Pancreas (tissue), 10 donors: ENCODE measurements at places on chromosomes 6 and 20. TPM values are rescaled to one million over a fixed set of nuclear protein-coding genes. Genes with fewer than 3 reads are reported as not detected.

GRCh38 chr6:44733126-44733525 lies 345.6 kb downstream of the CDC5L start:
- no peaks in the 10 kb centered on the region for H3K27me3 ChIP-seq
- DNase-seq: no peak
- H3K4me1 ChIP-seq: no peaks in the 10 kb centered on the region
- H3K27ac ChIP-seq: no peak overlapping the region

GRCh38 chr20:15251171-15251570 lies 913.8 kb upstream of the FLRT3 start:
- H3K4me1 ChIP-seq: no peaks in the 10 kb centered on the region
- H3K36me3 ChIP-seq: no peaks in the 10 kb centered on the region
- H3K4me3 ChIP-seq: no peak overlapping the region

DNA sequence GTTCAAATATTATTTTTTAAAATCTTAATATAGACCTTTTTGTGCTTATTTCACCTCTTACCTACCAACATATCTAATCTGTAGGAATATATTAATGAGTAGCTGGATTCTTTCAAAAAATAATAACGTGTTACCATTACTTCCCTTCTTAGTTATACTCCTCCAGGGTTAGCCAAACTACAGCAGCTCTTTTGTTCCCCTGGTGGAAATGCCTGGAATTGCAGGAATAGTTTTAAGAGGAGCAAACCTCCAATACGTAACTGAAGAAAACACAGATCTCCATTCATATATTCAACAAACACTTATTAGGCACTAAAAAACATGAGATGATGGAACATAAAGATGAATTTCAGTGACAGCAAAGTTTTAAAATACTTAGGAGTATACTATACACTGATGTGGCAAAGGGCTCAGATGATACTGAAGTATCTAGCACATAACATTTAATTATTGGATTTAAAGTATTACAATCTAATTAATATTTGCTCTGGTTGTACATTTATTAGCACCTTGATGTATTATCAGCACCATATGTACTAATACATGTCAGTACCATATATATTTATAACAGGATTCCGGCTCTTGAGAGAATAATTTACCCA lies 78.3 kb downstream of the TBX18 start:
- no peak overlapping the region for H3K4me3 ChIP-seq
- H3K4me1 ChIP-seq: no peaks in the 10 kb centered on the region

- no peak overlapping the region for H3K27ac ChIP-seq
- no peaks in the 10 kb centered on the region for H3K27me3 ChIP-seq
- no peak for DNase-seq
- peaks cover 9% of the 10 kb centered on the region for H3K4me1 ChIP-seq
- H3K4me3 ChIP-seq: no peak overlapping the region
- H3K36me3 ChIP-seq: no peaks in the 10 kb centered on the region
These were observed 4.0 kb downstream of the FAM83D start for GRCh38 chr20:38930242-38930569.

GRCh38 chr20:50472693-50473664 lies 37.2 kb upstream of the PTPN1 start:
- no peaks in the 10 kb centered on the region for H3K36me3 ChIP-seq
- H3K4me3 ChIP-seq: no peak overlapping the region
- no peak for DNase-seq
- no peaks in the 10 kb centered on the region for H3K4me1 ChIP-seq

- no peak for DNase-seq
- H3K4me3 ChIP-seq: no peak overlapping the region
- no peaks in the 10 kb centered on the region for H3K27me3 ChIP-seq
- peaks cover 35% of the 10 kb centered on the region for H3K4me1 ChIP-seq
These were observed 5.3 kb downstream of the ARHGAP18 start for GRCh38 chr6:129704708-129705107.

- DNase-seq: no peak
- no peaks in the 10 kb centered on the region for H3K27me3 ChIP-seq
- H3K4me1 ChIP-seq: no peaks in the 10 kb centered on the region
- no peak overlapping the region for H3K27ac ChIP-seq
These were observed 194.6 kb downstream of the ZNF217 start for GRCh38 chr20:53399083-53399482.

DNA sequence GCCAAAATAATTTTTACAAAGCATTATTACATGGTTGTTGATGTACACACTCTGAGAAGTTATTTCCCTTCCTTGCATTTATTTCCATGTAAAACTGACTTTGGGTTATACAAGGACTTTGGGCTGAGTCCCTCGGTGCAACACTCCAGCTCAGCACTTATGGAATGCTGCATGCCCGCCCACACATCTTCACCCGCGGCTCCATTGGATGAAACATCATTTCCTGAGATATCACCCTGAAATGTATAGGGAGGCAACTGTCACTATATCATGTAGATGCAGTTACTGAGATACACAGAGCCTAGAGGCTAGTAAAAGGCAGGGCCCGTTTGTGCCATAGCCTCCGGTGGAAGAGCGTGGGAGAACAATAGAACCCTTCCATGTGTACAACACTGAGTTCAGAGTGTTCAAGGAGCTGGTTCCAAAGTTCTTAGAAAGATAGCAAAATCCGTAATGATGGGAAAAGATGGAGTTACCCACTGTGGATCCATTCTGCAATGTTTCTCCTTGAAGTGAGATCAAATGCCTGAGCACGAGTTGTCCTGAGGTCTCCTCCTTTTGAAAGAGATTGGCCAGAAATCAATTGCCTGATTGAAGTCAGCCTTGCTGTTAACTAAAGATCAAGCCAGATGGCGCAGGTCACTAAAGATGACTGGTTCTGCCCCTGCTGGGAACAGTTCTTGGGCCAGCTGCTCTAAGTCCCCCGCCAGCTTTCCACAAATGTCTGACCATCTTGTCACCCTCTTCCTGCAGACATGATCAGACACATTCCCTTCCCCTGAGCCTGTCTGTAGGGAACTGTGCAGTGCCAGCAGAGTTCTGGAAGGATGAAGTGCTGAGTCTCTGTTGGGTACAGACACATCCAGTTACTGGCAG lies 100.9 kb upstream of the IYD start:
- H3K36me3 ChIP-seq: no peaks in the 10 kb centered on the region
- H3K4me1 ChIP-seq: no peaks in the 10 kb centered on the region
- no peak for DNase-seq
- no peak overlapping the region for H3K27ac ChIP-seq

GRCh38 chr6:218153-219018 lies 73.9 kb upstream of the DUSP22 start:
- no peaks in the 10 kb centered on the region for H3K27me3 ChIP-seq
- no peak for DNase-seq
- H3K4me3 ChIP-seq: no peak overlapping the region
- no peaks in the 10 kb centered on the region for H3K4me1 ChIP-seq
- H3K36me3 ChIP-seq: no peaks in the 10 kb centered on the region
- H3K27ac ChIP-seq: no peak overlapping the region

DNA sequence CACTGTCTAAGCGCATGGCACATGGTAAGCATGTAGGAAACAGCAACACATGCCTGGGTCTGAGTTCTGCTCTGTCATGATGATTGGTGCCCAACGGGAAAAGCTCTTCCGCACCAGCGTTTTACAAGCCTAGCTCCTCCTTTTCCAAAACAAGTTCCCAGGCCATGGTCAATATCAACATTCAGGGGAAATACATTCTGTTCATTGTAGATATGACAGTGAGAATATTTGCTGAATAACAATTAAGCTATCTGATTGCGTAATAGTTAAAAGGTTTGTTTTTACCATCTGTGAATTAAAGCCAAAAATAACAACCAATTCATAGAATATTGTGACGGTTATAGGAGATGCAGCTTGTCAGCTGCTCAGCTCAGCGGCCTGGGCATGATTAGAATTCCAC lies 404.3 kb upstream of the SLC35B3 start:
- H3K4me1 ChIP-seq: no peaks in the 10 kb centered on the region
- no peak overlapping the region for H3K27ac ChIP-seq

- H3K36me3 ChIP-seq: no peaks in the 10 kb centered on the region
- H3K4me1 ChIP-seq: no peaks in the 10 kb centered on the region
- H3K27me3 ChIP-seq: no peaks in the 10 kb centered on the region
- H3K4me3 ChIP-seq: no peak overlapping the region
- no peak for DNase-seq
These were observed 480.5 kb upstream of the SULF2 start for GRCh38 chr20:48265791-48266190.

GRCh38 chr6:92363111-92363510 lies 1056.2 kb downstream of the EPHA7 start:
- H3K4me3 ChIP-seq: no peak overlapping the region
- H3K4me1 ChIP-seq: no peaks in the 10 kb centered on the region
- no peak overlapping the region for H3K27ac ChIP-seq
- no peaks in the 10 kb centered on the region for H3K27me3 ChIP-seq

DNA sequence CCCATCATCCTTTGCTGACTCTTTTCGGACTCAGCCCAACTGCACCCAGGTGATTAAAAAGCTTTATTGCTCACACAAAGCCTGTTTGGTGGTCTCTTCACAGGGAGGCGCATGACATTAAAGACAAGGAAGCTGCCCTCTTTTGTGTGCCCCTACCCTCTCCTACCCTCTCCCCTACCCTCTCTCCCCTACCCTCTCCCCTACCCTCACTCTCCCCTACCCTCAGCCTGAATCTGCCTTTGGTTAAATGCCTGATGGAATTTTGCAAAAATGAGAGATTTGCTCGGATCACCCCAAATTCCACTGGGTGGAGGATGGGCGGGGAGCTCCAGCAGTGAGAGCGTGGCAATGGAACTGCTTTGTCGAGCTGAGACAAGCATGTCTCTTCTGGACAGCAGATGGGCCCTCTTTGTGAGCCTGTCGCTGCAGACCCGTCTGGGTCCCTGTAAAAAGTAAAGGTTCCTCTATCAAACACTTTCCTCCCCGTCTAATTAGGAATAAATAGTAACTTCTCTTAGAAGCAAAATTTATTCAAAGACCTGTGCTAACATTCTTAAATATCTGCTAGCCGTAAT lies 76.4 kb upstream of the MLN start:
- H3K36me3 ChIP-seq: no peaks in the 10 kb centered on the region
- no peak overlapping the region for H3K4me3 ChIP-seq
- no peaks in the 10 kb centered on the region for H3K27me3 ChIP-seq
- no peak overlapping the region for H3K27ac ChIP-seq
- no peak for DNase-seq

DNA sequence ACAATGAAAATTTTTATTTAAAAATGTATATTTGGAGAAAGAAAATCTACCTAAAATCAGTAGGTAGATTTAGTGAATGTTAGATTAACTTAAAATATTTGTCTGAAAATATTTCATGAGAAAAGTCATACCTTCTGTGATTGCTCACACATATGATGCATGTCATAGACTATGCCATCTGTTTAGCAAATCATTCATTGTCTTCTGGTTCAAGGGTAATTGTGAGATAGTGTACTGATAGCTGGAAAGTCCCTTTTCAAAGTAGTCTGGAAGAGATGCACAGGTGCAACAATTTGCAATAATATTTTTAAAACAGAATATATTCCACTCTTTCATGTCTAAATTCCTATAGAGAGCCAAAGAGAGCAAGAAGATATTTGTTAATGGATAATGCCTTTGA lies 21.0 kb upstream of the RNF217 start:
- no peaks in the 10 kb centered on the region for H3K4me1 ChIP-seq
- H3K36me3 ChIP-seq: no peaks in the 10 kb centered on the region
- H3K4me3 ChIP-seq: no peak overlapping the region
- no peak overlapping the region for H3K27ac ChIP-seq
- DNase-seq: no peak

IL17A gene
- polyA plus RNA-seq: not detected

ULBP1 gene
- polyA plus RNA-seq: not detected

SEL1L2 gene
- polyA plus RNA-seq: not detected

CST2 gene
- 7.5 TPM for polyA plus RNA-seq
